Activated T-helper 1 cell treated with anti-CD3 and anti-CD28 coated beads, Interleukin-12 subunit alpha, Interleukin-12 subunit beta, Interleukin-2, Interleukin-4 antibody, amounts not matched to agents 30 ng/mL and 10 ng/mL and 1 ng/mL, durations not matched to agents 14 hours and 24 hours and 36 hours (primary cell): ENCODE measurements at places on chromosomes 4 and X. TPM values are rescaled to one million over a fixed set of nuclear protein-coding genes. Genes with fewer than 3 reads are reported as not detected.

The PNMA6A gene
- total RNA-seq: 0.56 and 0.73 TPM in 2 replicates

GRCh38 chrX:40542208-40542607 lies 38.6 kb upstream of the ATP6AP2 start:
- H3K4me1 ChIP-seq: peaks cover 23% of the 10 kb centered on the region
- H3K27ac ChIP-seq: no peak overlapping the region
- H3K4me3 ChIP-seq: no peak overlapping the region
- no peaks in the 10 kb centered on the region for H3K36me3 ChIP-seq

GRCh38 chrX:71225676-71226075 lies 2.7 kb downstream of the GJB1 start:
- no peak overlapping the region for H3K4me3 ChIP-seq
- H3K27me3 ChIP-seq: peaks cover 3% of the 10 kb centered on the region
- no peak for DNase-seq

- H3K36me3 ChIP-seq: no peaks in the 10 kb centered on the region
- no peak overlapping the region for H3K27ac ChIP-seq
- no peaks in the 10 kb centered on the region for H3K4me1 ChIP-seq
- H3K4me3 ChIP-seq: no peak overlapping the region
These were observed 37.7 kb upstream of the FRAS1 start for GRCh38 chr4:78019414-78019813.

GRCh38 chr4:87074121-87074488 lies 139.3 kb downstream of the AFF1 start:
- H3K4me3 ChIP-seq: peak overlapping the region; percentile 77
- no peak for DNase-seq
- peaks cover 14% of the 10 kb centered on the region for H3K36me3 ChIP-seq
- peaks cover 37% of the 10 kb centered on the region for H3K4me1 ChIP-seq

The RRAGB gene
- total RNA-seq: 4.4 and 6.1 TPM in 2 replicates

DNA sequence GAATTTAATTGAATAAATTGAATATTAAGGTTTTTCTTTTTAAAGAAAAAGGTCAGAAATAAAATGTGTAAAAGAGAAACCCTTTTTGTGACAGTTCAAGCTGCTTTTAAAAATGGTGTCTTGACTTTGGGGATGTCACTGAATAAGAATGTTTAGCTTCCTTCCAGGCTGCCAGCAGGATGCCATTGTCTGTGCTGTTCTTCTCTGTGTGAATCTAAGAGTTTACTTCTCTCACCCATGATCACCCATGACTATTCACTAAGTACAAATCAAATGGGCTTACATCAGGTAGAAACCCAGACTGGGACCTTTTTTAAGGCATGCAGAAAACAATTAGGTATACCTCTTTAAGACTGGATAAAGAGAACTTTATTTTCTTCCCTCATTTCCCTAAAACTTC lies 115.3 kb downstream of the DACH2 start:
- H3K4me1 ChIP-seq: no peaks in the 10 kb centered on the region
- H3K27ac ChIP-seq: no peak overlapping the region
- H3K4me3 ChIP-seq: no peak overlapping the region
- H3K36me3 ChIP-seq: no peaks in the 10 kb centered on the region
- DNase-seq: no peak

DNA sequence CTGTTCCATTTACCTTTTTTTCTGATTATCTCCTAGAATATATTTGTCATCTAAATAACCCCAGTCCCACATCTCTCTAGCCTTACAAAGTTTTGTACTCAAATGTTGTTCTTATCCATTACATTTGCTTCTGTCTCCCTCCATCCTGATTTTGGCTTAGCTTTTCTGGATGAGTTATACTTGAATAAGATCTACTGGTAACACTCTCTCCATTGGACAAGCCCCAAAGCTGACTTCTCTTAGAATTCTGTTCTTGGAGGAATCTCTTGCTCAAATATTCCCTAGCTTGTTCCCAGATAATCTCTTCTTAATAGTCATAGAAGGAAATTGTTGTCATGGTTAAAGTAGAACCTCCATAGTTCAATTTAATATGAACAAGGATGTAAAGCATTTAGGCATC lies 115.5 kb upstream of the HS3ST1 start:
- H3K27ac ChIP-seq: no peak overlapping the region
- no peak for DNase-seq
- H3K4me1 ChIP-seq: no peaks in the 10 kb centered on the region
- no peaks in the 10 kb centered on the region for H3K27me3 ChIP-seq
- no peak overlapping the region for H3K4me3 ChIP-seq

The CCDC120 gene
- total RNA-seq: 4.4 and 5.1 TPM in 2 replicates

DNA sequence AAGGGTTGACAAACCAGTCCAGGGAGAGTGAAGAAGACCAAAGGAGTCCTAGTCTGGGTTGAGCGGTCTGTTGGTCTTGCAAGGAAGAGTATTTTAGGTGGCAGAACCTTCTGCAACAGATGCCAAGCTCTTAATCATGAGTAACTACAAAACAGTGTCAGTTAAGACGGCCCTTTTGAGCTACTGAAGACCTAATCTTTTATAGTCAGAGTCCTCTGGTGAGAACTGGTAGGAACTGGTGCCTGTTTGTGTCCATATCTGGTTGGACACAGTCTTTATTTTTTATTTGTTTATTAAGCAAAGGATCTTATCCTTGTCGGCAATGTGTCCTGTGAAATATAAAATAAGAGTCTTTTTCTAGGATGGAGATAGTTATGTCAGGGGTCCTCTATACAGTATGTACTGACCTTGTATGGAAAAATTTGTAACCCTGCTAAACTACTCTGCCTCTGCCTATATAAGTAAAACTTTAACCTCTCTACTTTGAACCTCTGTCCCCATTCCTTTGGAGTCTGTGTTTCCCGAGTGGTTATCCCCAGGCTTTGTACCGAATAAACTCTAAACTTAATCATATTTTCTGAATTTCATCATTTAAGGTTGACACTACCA lies 47.1 kb downstream of the FAM13A start:
- no peak overlapping the region for H3K27ac ChIP-seq
- no peak overlapping the region for H3K4me3 ChIP-seq
- H3K27me3 ChIP-seq: peaks cover 2% of the 10 kb centered on the region
- DNase-seq: no peak
- H3K36me3 ChIP-seq: no peaks in the 10 kb centered on the region

GRCh38 chr4:143626134-143626911 lies 74.2 kb downstream of the FREM3 start:
- no peaks in the 10 kb centered on the region for H3K4me1 ChIP-seq
- H3K27ac ChIP-seq: no peak overlapping the region
- H3K36me3 ChIP-seq: no peaks in the 10 kb centered on the region
- peaks cover 1% of the 10 kb centered on the region for H3K27me3 ChIP-seq
- H3K4me3 ChIP-seq: no peak overlapping the region

GRCh38 chr4:148353571-148353970 lies 88.6 kb downstream of the NR3C2 start:
- H3K27ac ChIP-seq: no peak overlapping the region
- no peaks in the 10 kb centered on the region for H3K36me3 ChIP-seq
- no peak for DNase-seq
- peaks cover 10% of the 10 kb centered on the region for H3K4me1 ChIP-seq

- peak overlapping the region; percentile 26 for H3K27ac ChIP-seq
- H3K36me3 ChIP-seq: peaks cover 9% of the 10 kb centered on the region
- H3K4me3 ChIP-seq: peak overlapping the region; percentile 95
- H3K4me1 ChIP-seq: peaks cover 38% of the 10 kb centered on the region
These were observed 773 bp upstream of the ZNF827 start for GRCh38 chr4:145939441-145939750.

The S100G gene
- not detected in 2 replicates for total RNA-seq
